ENCODE measurements at places on chromosomes 2 and 18. TPM values are rescaled to one million over a fixed set of nuclear protein-coding genes. Genes with fewer than 3 reads are reported as not detected.

DNA sequence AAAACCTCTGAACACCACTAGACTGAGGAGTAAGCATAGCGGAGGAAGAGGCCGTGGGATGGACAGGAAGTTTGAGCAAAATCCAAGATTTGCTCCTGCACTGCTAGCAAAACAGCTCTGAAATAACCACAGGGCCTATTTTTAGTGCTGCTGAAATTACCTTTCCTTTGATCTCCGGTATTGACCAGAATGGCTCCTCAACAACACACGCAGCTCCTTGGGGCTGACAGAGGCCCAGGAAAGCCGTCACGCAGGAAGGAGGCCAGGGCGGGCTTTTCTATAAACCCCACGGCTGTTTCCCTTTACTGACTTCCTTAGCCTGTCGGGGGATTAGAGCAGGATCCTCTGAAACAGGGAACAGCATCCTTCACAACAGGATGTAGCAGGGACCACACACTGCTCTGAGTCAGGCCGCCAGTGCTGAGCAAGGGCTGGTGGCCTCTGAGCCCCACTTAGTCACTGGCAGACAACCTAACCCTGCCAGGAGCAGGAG is 80.8 kb upstream of the LCLAT1 start:
- no peak for DNase-seq

DNA sequence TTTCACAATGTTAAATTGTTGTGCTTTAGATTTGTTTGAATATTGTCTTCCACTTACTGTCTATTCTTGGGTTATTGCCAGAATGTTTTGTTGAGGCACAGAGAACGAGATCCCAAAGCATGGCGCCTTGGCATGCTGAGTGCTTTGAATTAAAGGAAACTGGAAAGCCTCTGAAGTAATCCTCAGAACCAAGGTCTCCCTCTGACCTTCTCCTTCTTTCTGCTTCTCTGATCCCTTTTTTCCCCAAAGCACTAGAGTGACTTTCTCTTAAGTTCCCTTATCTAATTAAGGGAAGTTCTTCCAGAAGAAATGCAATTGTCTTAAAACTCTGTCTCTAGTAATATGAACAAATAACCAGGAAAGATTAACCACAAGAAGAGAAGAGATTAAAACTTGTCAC is 214.7 kb downstream of the SPP2 start:
- DNase-seq, result no peak

DNA sequence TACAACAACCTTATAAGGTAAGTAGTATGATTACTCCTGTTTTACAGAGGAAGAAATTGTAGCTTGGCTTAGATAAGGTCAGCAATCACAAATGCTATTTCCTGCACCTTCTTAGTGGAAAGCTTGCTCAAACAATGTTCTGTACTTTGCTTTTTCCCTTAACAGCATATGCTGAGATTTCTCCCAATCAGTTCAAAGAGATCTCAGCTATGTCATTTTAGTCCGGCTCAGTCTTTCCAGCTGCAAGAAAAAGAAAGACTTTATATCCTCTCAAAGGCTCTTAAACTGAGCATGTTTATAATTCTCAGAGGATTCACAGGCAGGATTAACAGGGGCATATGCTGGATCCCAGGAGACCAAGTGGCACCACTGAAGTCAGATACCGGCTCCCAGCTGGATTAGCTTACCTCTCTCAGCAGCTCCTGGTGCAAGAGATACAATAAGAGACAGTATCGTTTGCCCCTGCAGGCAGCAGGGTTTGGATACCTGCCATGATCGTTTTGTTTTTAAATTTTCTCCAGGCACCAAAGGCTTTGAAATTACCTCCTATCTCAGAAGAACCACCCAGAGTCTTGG is 29.5 kb downstream of the KIAA2012 start:
- DNase-seq, result no peak

KCNE4 gene
- 3.7 TPM for total RNA-seq
